ENCODE measurements at places on chromosomes 4 and X.
A peak's percentile ranks its signal among the peaks of the same experiment; 100 is the strongest.

DNA sequence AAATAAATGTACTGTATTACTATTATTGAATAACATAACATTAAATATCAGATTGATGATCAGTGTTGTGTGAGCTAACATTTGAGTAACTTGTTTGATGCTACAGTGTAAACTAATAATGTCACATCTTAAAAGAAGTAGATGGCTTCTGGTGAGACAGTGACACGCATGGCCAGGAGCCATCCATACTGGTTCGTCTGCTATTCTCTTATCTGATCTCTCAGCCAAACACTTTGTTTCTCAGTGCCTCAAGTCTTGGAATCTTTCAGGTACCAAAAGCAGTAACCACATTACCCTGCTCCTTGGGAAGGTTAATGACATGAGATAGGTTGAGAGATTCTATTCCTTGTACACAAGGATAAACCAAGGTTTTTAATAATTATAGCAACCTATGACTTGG lies 198.1 kb upstream of the IGFBP7 start:
- DNase-seq = no peak

DNA sequence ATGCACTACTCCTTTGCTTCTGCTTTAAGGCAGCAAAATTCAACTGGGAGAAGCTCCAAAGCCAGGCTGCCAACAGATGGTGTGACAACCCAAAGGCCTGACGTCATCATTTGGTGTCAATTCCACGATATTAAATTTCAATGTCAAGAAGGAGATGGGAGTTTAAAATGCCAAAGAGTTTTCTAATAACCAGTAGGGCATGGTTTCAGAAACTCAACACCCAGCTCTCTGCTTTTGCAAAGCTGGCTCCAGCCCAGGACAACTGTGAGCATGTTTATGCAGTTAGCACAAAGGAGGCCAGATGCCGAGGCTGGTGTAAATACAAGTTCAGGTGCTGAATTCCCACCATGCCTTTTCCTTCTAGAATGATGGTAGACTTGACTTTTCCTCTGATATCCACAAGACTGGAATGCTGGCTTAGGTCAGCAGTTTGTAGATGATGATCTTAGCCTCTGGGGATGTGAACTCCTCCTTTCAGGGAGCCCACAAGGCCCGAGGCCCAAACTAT lies 67.3 kb downstream of the AFAP1 start:
- DNase-seq = no peak

- DNase-seq = no peak
Measured at GRCh38 chr4:123833171-123833643, 436.6 kb downstream of the SPRY1 start.

GRCh38 chr4:186570193-186570996 lies 15.0 kb upstream of the MTNR1A start:
- no peak for DNase-seq

DNA sequence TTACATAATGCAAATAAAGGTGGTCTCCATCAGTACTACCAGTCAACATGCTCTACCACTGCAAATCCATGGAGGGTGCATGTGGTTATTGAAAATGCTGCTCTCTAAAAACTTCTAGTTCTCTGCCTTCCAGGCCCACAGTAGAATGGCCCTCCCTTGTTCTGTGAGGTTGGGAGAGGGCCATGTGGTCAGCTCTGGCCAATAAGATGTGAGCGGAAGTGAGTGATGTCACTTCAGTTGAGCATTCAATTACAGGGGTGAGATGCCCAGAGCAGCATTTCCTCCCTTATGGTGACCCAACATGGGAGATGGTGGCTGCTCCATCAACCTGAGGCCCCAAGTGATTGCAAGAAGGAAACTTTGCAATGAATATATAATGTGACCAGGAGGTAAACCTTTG lies 148.8 kb downstream of the CPEB2 start:
- no peak for DNase-seq

GRCh38 chr4:153887217-153887616 lies 98.3 kb upstream of the SFRP2 start:
- no peak for DNase-seq

DNA sequence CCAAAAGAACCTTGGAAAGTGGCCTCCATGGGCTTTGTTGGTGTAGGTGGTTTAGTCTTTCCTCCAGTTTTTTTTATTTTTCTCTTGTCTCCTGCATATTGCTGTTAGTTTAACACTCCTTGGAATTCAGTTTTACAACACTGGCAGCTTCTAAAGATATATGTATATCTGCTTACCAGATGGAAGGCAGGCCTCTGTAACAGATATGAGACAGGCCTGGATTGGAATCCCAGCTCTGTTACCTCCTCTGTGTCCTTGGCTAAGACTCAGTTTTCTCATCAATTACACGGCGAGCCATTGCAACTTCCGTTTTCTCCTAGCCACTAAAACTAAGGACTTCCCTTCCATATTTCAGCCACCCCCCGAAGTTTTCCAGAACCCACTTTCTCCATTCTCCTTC lies 133.4 kb upstream of the SMAD1 start:
- DNase-seq = no peak

DNA sequence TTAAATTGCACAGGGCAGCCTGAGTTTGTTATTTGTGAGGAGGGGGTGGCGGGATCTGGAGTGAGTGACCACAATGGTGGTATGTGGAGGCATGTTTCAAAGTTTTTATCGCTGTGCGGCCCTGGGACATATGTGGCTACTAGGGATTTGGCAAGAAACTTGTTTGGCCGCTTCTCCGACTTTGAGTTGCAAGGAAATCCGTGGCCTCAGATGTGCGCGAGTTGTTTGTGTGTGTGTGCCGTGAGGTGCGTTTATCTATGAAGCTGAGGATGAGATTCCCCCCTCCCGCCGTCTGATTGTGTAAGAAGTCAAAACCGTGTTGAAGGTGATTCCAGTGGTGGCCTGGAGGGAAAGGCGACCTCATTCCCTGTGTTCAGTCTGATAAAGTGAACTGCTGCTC lies 1.4 kb downstream of the JADE3 start:
- DNase-seq = peak; percentile 40

DNA sequence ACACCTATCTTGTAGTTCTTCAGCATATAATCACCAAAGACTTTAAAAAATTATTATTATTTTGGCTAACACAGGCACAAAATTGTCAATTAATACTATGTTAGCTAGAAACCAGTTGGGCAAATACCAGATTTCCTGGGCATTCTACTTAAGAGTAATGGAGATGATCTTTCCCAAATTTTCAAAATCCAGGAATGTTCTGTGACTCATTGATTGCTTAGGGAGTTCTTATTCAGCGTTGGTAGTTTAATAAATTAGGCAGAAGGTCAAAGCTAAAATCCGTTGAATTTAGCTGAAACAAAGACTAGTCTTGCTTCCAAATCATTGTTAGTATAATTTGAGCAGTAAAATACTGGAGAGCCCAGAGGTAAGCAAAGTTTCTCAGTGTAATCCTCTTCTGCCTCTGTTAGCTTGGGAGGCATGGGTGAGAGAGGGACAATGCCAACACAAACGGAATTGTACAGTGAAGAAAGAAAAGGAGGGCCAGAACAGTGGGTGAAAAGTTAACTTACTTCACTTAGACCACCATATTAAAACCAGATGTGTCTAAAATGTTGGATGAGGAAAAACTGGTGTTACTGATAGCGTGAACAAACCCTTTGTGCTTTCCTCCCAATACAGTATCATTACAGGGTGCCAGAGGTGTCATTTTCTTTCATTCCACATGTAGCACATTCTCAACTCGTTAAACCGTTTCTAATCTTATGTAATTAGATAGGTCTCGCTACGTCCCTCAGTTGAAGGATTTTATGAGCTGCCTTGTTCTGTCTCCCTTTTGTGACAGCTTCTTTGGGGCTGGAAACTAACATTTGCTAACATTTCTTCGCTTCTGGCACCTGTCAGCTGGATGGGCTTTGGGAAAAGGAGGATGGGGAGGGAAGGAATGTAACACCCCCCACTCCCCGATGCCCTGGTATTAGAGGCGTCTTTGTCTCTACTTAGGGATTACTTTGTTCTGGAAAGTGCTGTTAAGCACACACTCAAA lies 87.4 kb upstream of the CITED1 start:
- DNase-seq = no peak

- DNase-seq = no peak
Measured at GRCh38 chrX:18873189-18873791, 110.6 kb downstream of the PHKA2 start.

GRCh38 chr4:118761397-118762016 lies 74.4 kb downstream of the SEC24D start:
- DNase-seq = no peak

- no peak for DNase-seq
Measured at GRCh38 chr4:9847968-9848748, 66.7 kb downstream of the DRD5 start.

DNA sequence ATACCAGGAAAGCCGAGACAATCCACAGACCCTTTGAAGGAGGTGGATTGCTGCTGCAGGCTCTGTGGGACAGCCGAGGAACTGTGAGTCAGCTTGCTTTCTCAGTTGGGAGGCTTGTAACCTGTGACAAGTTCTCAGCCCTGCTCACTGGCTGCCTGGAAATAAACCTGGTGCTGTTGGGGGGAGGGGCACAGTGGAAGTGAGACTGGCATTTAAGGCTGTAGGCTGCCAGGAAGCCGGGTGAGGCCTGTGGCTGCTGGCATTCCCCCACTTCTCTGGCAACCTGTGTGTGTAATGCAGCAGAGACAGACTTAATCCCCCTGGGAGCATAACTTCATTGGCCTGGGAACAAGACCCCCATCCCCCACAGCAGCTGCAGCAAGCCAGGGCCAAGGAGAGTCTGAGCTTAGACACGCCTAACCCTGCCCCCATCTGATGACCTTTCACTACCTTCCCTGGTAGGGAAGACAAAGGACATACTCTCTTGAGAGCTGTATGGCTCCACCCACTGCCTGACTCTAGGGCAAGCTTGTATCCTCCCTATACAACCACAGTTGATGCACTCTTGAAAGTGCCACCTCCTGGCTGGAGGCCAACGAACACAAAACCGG lies 64.1 kb downstream of the ALPK1 start:
- DNase-seq = no peak

GRCh38 chr4:29151584-29151983 lies 1568.6 kb upstream of the PCDH7 start:
- no peak for DNase-seq

- no peak for DNase-seq
Measured at GRCh38 chr4:182286035-182286434, 42.8 kb downstream of the TENM3 start.

- no peak for DNase-seq
Measured at GRCh38 chr4:134812611-134813010, 611.0 kb upstream of the PABPC4L start.

DNA sequence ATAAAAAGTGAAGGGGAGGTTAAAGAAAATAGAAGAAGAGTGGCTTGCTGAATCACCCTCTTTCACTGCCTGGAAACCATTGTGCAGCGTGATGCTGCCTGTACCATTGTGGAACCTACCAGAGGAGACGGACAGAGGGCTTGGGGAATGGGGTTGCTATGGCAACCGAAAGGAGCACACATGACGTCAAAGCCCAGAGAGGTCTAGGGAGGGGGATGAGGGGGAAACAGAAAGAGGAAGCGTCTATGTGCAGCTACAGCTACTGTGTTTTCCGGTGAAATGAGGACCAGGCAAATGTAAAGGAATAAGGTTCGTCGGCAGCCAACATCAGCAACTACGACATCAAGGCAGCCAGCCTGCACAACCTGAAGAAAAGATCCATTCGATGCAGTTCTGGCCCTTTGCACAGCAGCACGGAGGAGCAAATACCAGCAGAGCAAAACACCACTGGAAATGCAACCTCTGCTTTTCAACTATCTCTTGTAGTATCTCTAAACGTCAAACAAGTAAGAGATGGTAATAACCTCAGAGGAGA lies at the start of gene MAPK10:
Gene MAPK10, minus strand, starts transcription at position 110 of the 535 bp plus-strand sequence.
- DNase-seq = peak; percentile 86

- DNase-seq = no peak
Measured at GRCh38 chr4:88352062-88352740, 26.5 kb upstream of the HERC6 start.

GRCh38 chr4:76703676-76704075 lies 194.3 kb downstream of the SOWAHB start:
- DNase-seq = no peak

DNA sequence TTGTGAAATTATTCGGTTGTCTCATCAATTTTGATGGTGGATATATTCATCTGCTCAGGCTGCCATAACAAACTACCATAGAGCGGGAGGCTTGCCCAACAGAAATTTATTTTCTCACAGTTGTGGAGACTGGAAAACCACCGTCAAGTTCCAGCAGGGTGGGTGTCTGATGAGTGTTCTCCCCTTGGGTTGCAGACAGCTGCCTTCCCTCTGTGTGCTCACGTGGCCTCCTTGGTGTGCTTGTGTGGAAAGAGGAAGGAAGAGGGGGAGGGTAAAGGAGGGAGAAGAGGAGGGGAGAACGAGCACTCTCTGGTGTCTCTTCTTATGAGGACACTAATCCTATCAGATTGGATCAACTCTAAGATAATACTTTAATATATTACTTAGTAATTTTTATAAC lies 123.8 kb upstream of the TEX13D start:
- peak; percentile 39 for DNase-seq

DNA sequence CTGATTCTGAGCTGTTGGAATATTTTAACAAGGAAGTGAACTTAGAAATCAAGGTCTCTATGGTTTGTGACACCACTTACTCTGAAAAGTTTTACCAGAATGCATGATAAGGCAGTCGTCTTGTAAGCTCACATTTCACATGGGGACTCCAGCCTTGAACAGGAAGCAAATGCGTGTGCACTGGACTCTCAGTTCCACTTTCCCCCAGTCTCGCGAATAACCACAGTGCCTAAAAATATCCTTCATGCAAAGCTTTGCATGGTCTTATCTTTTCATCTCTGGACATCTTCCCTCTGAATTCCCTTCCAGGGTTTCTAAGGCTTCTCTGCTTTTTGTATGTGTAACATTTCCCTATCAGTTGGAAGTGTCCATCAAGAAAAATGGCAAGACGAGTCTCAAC lies 581.8 kb downstream of the NLGN4X start:
- DNase-seq = no peak

GRCh38 chr4:120636120-120636630 lies 286.4 kb downstream of the PRDM5 start:
- no peak for DNase-seq

DNA sequence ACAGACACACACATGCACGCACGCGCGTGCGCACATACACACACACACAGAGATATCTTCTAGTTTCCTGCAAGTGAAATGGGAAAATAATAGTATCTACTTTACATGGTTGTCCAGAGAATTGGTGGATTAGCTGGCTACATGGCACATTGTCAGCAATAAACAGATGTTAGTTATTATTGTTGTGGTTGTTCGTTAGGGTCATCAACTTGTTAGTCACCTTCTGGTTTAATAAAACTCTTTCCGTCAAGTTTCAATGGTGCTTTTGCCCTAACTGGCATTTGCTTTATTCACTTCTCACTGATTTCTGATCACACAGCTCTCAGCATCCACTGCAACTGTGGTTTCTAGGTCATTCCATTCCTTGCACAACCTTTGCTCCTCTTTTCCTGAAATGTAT lies 25.4 kb upstream of the RASL11B start:
- no peak for DNase-seq

GRCh38 chrX:117645639-117646038 lies 471.0 kb downstream of the KLHL13 start:
- DNase-seq = no peak
